Endodermal cell (in vitro differentiated cells): ENCODE measurements at places on chromosomes 4 and X. TPM values are rescaled to one million over a fixed set of nuclear protein-coding genes. Genes with fewer than 3 reads are reported as not detected.

DNA sequence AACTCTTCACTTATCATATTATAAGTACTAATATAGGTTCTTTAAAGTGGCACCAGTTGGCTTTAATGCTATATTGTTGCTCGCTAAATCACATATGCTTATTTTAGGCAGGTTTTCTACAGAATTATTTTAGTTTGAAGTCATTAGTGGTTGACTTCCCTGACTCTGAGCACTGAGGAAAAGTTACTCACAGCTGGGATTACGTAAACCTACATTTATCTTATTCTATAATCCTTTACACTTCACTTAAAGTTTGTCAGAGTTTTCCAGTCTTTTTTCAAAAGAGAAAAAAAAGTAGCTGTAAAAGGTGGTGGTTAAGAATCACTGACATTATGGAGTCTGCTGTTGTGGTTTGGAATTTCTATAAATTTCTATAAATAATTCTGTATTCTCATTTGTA, 5.8 kb downstream of the UGT2B4 start:
- no peaks in the 10 kb centered on the region for H3K36me3 ChIP-seq
- no peak overlapping the region for H3K4me3 ChIP-seq
- no peaks in the 10 kb centered on the region for H3K27me3 ChIP-seq

DNA sequence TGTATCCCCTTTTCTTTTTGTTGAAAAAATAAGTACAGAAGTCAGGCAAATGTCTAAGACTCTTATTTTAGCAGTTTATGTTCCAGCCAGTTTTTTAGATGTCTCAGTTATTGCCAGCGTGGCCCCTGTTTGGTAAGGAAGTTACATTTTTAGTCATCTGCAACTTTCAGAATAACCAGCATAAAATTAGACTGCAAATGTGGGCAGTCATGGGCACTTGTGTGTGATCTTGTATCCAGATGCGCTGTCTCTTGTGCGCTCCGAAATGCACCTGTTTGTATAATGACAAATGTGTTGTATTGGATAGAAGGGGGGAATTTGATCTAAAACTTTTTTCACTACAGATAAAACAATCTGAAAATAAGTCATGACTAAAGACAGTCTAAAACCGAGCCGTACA, 44.3 kb upstream of the CLCN4 start:
- no peaks in the 10 kb centered on the region for H3K4me1 ChIP-seq
- H3K27me3 ChIP-seq: no peaks in the 10 kb centered on the region
- DNase-seq: no peak
- no peak overlapping the region for H3K27ac ChIP-seq
- peaks cover 6% of the 10 kb centered on the region for H3K36me3 ChIP-seq

- no peak overlapping the region for H3K27ac ChIP-seq
- no peak for DNase-seq
- H3K36me3 ChIP-seq: no peaks in the 10 kb centered on the region
- H3K4me1 ChIP-seq: no peaks in the 10 kb centered on the region
- H3K4me3 ChIP-seq: no peak overlapping the region
- H3K27me3 ChIP-seq: no peaks in the 10 kb centered on the region
Measured at GRCh38 chr4:83356899-83357661, 22.4 kb upstream of the HPSE start.

- H3K4me1 ChIP-seq: peaks cover 6% of the 10 kb centered on the region
- no peak for DNase-seq
- peaks cover 4% of the 10 kb centered on the region for H3K36me3 ChIP-seq
- no peak overlapping the region for H3K27ac ChIP-seq
- no peaks in the 10 kb centered on the region for H3K27me3 ChIP-seq
Measured at GRCh38 chr4:1290165-1290977, 680 bp downstream of the MAEA start.

DNA sequence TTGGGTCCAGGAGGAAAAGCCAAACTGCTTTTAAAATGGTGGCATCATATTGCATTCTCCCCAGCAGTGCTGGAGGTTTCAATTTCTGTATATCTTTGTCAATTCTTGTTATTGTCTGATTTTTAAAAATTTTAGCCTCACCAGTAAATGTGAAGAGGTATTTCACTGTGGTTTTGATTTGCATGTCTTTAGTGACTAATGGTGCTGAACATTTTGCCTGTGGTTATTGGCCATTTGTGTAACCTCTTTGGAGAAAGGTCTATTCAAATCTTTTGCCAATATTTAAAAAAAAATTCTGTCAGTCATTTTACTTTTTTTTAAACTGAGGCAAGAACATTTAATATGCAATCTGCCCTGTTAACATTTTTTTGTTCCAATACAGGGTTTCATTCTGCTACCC, 322.1 kb downstream of the TLL1 start:
- no peak overlapping the region for H3K27ac ChIP-seq
- no peaks in the 10 kb centered on the region for H3K36me3 ChIP-seq
- no peak overlapping the region for H3K4me3 ChIP-seq

Gene ARMCX1
- total RNA-seq: 22.4 to 26.9 TPM (median 25.6 TPM) in 3 replicates

DNA sequence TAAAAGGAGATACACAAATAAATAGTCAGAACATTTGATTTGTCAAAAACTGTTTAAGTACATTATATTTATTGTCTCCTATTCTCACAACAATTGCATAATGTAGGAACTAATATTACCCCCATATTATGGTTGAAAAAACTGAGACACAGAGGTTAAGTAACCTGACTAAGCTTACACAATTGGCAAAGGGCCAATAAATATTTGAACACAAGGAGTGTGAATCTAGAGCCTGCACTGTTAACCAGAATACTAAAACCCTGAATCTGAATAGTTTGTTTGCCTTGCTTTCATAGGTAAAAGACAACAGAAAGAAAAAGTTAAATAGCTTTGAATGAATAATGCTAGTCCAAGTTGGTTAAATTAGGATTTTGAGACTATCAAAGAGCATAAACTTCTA, 55.2 kb downstream of the IL13RA2 start:
- no peaks in the 10 kb centered on the region for H3K27me3 ChIP-seq
- no peaks in the 10 kb centered on the region for H3K36me3 ChIP-seq
- no peak for DNase-seq
- H3K4me1 ChIP-seq: no peaks in the 10 kb centered on the region
- no peak overlapping the region for H3K4me3 ChIP-seq

Gene OTC
- total RNA-seq: not detected in 2 replicates

Gene UBE2D3
- 283 to 337 TPM (median 309 TPM) in 3 replicates for total RNA-seq

DNA sequence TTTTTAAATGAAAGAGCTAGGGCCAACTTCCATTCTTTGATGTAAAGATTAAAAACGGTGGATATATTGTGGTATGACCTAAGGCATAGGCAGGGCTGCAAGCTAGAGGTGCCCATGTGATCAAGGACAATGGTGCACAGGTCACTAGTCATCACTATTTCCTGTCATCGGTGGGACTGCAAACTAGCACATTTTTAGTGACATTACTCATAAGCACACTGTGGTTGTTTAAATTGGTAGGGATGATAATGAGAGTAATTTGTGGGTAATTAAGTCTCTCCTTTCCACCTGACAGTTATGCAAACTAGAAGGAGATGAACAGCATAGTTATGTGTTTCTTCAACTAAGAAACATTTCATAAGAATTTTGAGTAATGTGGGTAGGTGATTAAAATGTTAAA, 85.4 kb downstream of the GPRIN3 start:
- H3K27me3 ChIP-seq: no peaks in the 10 kb centered on the region
- no peaks in the 10 kb centered on the region for H3K36me3 ChIP-seq
- peaks cover 10% of the 10 kb centered on the region for H3K4me1 ChIP-seq
- no peak for DNase-seq
- H3K27ac ChIP-seq: no peak overlapping the region
- no peak overlapping the region for H3K4me3 ChIP-seq

DNA sequence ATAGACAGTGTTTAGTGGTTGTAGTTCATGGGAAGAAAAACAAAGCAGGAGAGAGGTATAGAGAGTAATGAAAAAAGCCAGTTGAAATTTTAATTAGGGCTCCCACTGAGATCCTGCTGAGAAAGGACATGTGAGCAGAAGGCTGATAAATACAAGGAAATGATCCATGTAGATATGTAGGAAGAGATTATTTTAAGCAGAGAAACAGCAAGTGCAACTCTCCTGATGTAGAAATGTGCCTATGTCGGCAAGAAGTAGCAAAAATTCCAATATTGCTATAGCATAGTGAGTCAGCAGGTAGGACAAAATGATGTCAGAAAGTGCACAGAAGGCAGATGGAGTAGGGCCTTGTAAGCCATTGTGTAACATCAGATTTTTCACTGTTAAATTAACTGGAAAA, 1027.3 kb downstream of the PCDH18 start:
- no peak overlapping the region for H3K27ac ChIP-seq
- no peak overlapping the region for H3K4me3 ChIP-seq
- H3K27me3 ChIP-seq: no peaks in the 10 kb centered on the region
- DNase-seq: no peak
- H3K36me3 ChIP-seq: no peaks in the 10 kb centered on the region

Gene CSN1S1
- total RNA-seq: not detected in 3 replicates

Gene CXCL6
- 0.21 to 0.46 TPM in 2 of 3 replicates, not detected in the other for total RNA-seq

- no peak overlapping the region for H3K27ac ChIP-seq
- H3K4me1 ChIP-seq: no peaks in the 10 kb centered on the region
- no peaks in the 10 kb centered on the region for H3K27me3 ChIP-seq
- no peak overlapping the region for H3K4me3 ChIP-seq
Measured at GRCh38 chr4:173834151-173834550, 304.1 kb upstream of the HAND2 start.

- H3K27me3 ChIP-seq: no peaks in the 10 kb centered on the region
- no peak overlapping the region for H3K27ac ChIP-seq
- H3K4me3 ChIP-seq: no peak overlapping the region
Measured at GRCh38 chr4:2715426-2715825, 40.7 kb downstream of the TNIP2 start.

- H3K27ac ChIP-seq: no peak overlapping the region
- no peak overlapping the region for H3K4me3 ChIP-seq
- H3K4me1 ChIP-seq: no peaks in the 10 kb centered on the region
- H3K27me3 ChIP-seq: no peaks in the 10 kb centered on the region
Measured at GRCh38 chrX:116289592-116289991, 119.0 kb downstream of the AGTR2 start.

DNA sequence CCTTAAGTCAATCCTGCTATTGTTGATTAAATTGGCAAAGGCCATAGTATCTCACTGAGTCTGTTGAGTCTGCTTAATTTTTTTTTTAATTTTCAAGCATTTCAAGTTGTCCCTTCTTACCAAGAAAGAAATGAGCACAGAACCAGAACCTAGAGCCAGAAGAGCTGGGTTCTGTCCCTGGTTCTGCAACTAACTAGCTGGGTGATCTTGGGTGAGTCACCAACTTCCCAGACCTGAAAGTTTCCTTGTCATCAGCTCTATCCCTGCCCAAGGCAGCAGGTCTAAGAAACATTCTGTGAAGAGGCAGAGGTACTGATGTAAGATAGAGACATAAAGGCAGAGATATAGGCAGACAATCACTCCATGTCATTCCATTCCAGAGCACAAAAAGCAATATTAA, 17.3 kb downstream of the TEC start:
- H3K27ac ChIP-seq: no peak overlapping the region
- H3K27me3 ChIP-seq: no peaks in the 10 kb centered on the region
- H3K36me3 ChIP-seq: no peaks in the 10 kb centered on the region
- no peak for DNase-seq

GRCh38 chr4:84660606-84661005, 77.7 kb downstream of the CDS1 start:
- H3K27me3 ChIP-seq: no peaks in the 10 kb centered on the region
- H3K4me3 ChIP-seq: no peak overlapping the region
- H3K4me1 ChIP-seq: no peaks in the 10 kb centered on the region
- H3K36me3 ChIP-seq: peaks cover 6% of the 10 kb centered on the region
- DNase-seq: no peak

DNA sequence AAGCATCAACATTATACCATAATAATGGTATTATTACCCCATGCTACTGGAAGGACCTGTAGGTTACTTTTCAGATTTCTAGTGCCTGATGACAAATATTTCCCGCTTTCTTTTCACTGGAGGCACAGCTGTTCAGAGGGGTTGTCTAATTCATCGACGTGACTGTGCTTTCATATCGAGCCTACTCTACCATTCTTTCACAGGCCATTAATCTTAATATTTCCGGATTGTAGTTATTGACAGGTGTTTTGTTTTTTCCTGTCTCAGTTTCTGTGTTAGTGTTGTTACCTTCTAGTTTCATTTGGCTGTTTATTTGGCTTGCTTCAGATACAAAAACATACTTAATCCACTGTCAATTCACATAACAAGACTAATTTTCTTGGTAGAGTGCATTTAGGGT, 330.9 kb downstream of the SPOCK3 start:
- H3K4me1 ChIP-seq: no peaks in the 10 kb centered on the region
- no peaks in the 10 kb centered on the region for H3K36me3 ChIP-seq
- H3K4me3 ChIP-seq: no peak overlapping the region
- H3K27ac ChIP-seq: no peak overlapping the region

Gene CFAP47
- total RNA-seq: 0.18 and 0.26 TPM in 2 replicates

GRCh38 chr4:35250331-35250730, 994.0 kb downstream of the ARAP2 start:
- H3K27ac ChIP-seq: no peak overlapping the region
- no peaks in the 10 kb centered on the region for H3K27me3 ChIP-seq
- H3K4me1 ChIP-seq: no peaks in the 10 kb centered on the region

Gene TBX22
- total RNA-seq: 0.35 to 0.71 TPM (median 0.46 TPM) in 3 replicates

- DNase-seq: no peak
- no peaks in the 10 kb centered on the region for H3K36me3 ChIP-seq
- H3K27me3 ChIP-seq: peaks cover 28% of the 10 kb centered on the region
- no peaks in the 10 kb centered on the region for H3K4me1 ChIP-seq
Measured at GRCh38 chr4:89308161-89308500, 531 bp upstream of the GPRIN3 start.

Gene HPSE
- 1.7 to 2.7 TPM (median 1.7 TPM) in 3 replicates for total RNA-seq

DNA sequence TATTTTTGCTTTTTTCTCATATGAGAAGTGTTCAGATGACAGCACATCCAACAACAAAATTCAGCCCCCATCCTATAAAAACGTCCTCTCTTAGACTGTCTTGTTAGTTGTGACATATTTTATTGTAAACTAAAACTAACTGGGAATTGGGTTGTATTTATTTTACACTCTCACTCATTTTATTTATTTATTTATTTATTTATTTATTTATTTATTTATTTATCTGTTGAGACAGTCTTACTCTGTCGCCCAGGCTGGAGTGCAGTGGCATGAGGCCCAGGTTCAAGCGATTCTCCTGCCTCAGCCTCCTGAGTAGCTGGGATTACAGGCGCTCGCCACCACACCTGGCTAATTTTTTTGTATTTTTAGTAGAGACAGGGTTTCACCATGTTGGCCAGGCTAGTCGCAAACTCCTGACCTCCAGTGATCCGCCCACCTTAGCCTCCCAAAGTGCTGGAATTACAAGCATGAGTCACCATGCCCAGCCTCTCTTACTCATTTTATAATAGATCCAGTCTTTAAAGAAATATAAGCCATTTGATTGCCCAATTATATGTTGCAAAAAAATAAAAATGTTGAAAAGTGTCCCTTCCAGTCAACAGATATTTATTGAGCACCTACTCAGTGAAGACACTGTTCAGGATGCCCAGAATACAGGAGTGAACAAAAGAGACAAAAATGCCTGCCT, 44.6 kb downstream of the PALLD start:
- H3K4me3 ChIP-seq: no peak overlapping the region
- no peaks in the 10 kb centered on the region for H3K36me3 ChIP-seq
- no peaks in the 10 kb centered on the region for H3K27me3 ChIP-seq
- H3K4me1 ChIP-seq: peaks cover 4% of the 10 kb centered on the region

Gene TLR10
- not detected in 3 replicates for total RNA-seq

Gene NAP1L3
- total RNA-seq: 19.3 and 20.5 TPM in 2 replicates

GRCh38 chr4:7422898-7423180, 11.9 kb downstream of the PSAPL1 start:
- H3K4me3 ChIP-seq: no peak overlapping the region
- DNase-seq: no peak
- H3K36me3 ChIP-seq: no peaks in the 10 kb centered on the region
- H3K27me3 ChIP-seq: no peaks in the 10 kb centered on the region
- H3K27ac ChIP-seq: no peak overlapping the region
